GM13977 (cell line): ENCODE measurements at places on chromosomes 4 and X.

DNA sequence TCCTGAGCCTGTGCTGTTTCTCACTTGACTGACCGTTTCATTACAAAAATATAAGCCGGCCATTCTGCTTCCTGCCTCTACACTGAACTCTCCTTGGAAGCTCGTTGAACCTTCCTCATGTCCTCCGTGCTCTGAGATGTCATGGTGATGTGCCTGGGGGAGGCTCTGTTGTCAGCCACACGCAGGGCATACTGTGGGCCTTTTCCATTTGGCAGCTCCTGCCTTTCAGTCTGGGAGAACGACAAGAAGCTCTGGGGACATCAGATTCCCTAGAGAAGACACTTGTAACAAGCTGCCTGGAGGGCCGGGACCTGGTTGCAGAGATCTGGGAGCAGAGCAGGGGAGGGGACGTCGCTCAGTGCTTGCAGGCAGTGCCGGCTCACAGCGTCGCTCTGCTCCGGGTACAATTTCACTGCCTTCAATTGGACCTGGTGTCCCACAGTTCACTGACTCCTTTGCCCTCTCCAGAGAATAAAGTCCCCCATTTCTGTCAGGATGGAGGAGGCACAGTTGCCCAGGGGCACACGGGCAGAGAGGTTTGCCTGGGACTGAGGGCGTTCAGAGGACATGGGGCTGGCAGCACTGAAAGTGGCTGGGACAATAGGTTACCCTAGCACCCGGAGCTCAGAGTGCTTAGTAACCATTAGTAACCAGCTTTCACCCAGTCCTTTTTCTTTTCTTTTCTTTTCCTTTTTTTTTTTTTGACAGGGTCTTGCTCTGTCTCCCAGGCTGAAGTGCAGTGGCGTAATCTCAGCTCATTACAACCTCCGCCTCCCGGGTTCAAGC is 19.1 kb upstream of the MECP2 start:
- DNase-seq, result no peak

GRCh38 chrX:24259544-24260240 is 54.2 kb downstream of the SUPT20HL2 start:
- DNase-seq, result peak; percentile 57

DNA sequence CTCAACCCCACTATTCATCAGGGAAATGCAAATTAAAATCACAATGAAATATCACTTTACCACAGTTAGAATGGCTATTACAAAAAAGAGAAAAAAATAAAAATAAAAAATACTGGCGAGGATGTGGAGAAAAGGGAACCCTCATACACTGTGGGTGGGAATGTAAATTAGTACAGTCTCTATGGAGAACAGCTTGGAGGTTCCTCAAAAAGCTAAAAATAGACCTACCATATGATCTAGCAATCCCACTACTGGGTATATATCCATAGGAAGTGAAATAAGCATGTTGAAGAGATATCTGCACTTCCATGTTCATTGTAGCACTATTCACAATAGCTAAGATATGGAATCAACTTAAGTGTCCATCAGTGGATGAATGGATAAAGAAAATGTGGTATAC is 50.5 kb upstream of the PAGE1 start:
- DNase-seq, result no peak

GRCh38 chrX:41332408-41333002 is 1.5 kb upstream of the DDX3X start:
- peak; percentile 39 for DNase-seq

DNA sequence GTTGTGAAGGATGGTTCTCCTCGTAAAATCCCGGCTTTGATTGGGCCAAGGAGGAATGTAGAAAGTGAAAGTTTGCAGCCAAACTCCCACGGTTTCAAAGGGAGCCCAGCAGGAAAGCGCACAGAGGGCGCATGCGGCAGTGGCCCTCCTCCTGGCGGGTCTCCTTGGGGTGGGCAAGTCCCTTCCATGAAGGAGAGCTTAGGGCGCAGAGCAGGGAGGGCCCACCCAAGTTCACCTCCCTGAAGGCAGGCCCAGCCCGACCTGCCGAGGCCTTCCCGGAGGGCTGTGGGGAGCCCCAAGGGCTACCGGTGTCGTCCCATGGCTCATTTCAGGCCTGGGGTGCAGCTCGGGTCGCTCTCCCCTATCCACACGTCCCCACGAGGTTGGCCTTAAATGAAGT is 2.0 kb downstream of the PDZD4 start:
- DNase-seq, result peak; percentile 22

DNA sequence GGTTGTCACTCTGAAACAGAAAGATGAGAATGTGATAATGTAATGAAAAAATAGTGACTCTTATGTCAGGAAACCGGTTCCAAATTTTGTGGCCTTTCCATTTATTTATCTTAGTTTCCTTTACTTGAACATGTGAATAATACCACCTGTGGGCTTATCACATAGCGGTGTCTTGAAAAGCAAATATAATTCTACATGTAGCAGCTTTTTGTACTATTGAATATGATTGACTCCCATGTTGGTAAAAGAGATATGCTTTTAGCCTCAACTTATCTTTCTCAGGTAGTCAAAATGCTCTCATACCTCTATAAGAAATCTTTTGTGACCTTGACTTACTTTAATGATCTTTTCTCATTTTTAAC is 12.0 kb downstream of the PRDM8 start:
- no peak for DNase-seq

DNA sequence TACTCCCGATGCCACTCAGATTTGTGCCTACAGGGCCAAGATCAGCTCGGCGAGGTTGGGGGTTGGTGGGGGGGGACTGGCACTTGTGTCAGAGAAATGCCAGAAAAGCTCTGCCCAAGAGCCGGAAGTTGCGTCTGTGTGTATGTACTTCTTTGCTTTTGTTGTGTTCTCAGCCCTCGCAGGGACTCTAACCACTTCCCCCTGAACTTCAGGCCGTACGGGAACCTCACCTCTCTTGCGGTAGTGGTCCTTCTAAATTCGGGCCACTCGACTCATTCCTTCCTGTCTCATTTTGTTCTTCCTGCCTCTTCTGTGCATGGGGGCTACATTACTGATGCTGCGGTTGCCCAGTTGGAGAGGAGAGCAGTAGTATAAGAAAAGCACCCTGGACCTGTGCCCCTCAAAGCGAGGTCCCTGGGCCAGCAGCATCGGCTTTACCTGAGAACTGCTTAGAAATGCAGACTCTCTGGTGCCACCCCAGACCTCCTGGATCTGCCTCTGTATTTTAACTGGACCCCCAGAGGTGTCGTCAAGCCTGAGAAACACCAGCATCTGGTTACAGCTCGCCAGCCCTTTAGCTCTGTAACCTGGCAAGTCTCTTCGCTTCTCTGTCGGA is 146.3 kb upstream of the RPS6KA3 start:
- peak; percentile 16 for DNase-seq

GRCh38 chr4:183594823-183595222 is 64.2 kb downstream of the RWDD4 start:
- DNase-seq, result no peak

DNA sequence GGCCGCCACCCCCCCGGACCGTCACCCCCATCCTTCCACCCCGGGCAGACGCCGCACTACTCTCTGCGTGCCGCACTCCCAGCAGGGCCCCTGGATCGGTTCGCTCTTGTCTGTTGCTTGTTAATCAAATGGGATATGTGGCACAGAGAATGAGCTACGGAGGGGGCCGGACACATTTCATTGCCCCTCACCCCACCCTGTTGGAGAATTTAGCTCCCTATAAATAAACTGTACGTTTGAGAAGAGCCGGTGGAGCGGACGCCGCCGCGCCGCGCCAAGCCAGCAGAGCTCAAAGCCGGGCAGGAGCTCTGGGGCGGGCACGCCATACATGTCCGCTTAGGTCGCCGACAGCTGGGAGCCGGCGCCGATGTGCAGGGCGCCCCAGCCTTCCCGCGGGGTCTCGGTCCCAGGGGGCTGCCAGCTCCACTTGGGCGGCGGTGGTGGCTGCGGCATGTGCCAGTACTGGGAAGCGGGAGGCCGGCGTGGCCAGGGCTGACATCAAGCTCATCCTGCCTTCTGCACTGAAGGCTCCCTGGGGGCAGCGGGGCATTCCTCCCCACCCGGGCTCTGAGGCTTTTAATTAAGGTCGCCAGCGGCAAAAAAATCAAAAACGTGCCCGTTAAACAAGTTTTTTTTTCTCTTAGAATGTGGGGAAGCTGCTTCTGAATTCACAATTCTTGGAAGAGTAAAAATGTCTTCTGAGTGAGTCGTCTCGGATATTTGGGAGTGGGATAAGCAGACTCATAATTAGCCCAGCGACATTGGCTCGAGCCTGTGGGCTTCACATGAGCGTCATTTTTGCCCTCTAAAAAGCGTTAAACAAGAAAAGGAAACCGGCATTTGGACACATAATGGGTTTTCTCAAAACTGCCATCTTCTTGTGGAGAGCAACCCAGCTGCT is 1.1 kb upstream of the PCDH19 start:
- peak; percentile 26 for DNase-seq

- DNase-seq, result no peak
Observed at GRCh38 chr4:158652920-158653319, 18.8 kb downstream of the C4orf46 start.

DNA sequence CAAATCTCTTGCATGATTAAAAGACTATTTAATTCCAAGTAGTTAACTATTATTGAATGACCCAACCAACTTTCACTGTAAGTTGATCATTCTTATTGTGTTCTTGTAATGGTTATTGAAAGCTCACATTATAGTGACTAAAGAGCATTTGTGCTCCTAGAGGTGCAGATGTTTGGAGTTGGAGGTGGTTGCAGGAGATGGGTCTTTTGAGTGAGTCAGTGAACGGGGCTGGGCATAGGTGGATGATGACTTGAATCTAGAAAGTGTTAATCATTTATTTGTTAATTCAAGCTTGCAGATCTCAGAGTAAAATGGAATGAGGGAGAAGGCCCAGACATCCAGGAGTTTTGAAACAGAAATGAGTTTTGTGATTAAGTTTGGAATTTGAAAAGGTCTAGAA is 13.7 kb downstream of the NWD2 start:
- DNase-seq, result no peak

GRCh38 chrX:13285693-13286092 is 34.2 kb downstream of the ATXN3L start:
- no peak for DNase-seq

- no peak for DNase-seq
Observed at GRCh38 chr4:25892796-25893195, 21.2 kb upstream of the SMIM20 start.

GRCh38 chr4:148982200-148982599 is 540.0 kb upstream of the NR3C2 start:
- no peak for DNase-seq

- no peak for DNase-seq
Observed at GRCh38 chr4:74642006-74642405, 152.3 kb downstream of the BTC start.

- no peak for DNase-seq
Observed at GRCh38 chr4:16757080-16757521, 141.3 kb downstream of the LDB2 start.

DNA sequence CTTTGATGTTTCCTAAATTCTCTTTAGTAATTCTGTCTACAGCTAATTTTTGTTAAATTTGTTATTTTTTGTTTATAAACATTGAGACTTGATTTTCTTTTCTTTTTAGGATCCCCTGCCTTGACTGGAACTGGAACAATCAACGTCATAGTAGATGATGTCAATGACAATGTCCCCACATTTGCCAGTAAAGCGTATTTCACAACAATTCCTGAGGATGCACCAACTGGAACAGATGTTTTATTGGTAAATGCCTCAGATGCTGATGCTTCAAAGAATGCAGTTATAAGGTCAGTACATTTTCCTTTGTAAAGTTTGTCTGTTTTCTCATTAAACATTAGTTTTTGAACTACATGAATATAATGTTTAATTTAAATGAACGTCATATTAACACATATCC is 119.4 kb downstream of the FAT4 start:
- DNase-seq, result no peak

- DNase-seq, result no peak
Observed at GRCh38 chr4:38381788-38382187, 282.2 kb upstream of the KLF3 start.

DNA sequence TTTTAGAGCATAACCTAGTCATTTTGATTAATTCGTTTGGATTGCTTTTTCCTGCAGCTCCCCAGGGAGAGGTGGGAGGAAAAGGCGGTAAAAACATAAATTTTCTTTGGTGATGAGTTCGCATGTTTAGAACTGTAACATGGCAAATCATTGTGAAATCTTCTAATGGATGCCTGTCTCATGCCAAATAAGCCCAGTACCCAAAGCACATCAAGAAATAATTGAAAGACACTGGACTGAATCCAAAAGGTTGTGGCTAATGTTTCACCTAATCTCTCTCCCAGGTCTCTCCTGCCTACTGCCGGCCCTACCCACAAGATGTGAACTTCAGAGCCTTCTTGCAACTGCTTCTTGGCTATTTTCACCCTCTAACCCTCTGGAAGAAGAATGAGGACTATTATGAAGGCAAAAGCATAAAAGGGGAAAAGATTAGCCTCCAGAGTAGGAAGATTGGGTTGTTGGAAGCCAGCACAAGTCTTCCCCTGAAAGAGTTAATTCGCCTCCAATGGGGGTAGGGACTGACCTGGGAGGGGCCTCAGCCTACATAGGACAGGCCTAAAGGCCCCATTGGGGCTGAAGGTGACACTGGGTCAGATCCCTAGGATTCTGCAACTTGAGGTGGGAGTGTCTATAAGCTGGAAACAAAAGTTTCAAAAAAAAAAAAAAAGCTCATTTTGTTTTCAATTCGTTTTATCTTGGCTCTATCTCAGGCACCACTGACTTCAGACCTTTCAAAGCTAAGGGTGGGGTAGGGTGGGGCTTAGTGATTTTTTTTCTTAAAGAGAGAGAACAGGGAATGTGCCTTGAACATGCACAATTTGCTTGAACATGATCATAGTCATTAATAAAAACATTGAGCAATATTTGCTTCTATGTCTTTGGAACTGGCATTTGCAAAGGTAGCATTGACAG is 278.6 kb upstream of the KLF3 start:
- DNase-seq, result no peak

DNA sequence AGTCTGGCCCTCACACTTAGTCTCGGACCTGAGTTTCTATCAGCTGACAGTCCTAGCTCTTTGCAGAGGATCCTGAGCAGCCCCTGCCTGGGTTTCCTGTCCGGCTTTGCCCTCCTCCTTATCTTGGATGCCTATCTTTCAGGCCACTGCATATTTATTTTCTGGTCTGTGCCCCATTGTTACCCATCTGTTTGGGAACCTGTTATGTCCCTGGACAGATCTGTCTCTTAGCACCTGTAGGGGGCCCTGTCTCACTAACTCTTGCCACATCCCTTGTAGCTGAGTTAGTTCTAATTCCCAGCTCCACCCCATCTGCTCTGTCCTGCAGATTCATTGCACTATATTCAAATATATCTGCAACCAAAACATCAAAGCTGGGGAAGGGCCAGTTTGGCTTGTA is 514.9 kb upstream of the LCORL start:
- no peak for DNase-seq

DNA sequence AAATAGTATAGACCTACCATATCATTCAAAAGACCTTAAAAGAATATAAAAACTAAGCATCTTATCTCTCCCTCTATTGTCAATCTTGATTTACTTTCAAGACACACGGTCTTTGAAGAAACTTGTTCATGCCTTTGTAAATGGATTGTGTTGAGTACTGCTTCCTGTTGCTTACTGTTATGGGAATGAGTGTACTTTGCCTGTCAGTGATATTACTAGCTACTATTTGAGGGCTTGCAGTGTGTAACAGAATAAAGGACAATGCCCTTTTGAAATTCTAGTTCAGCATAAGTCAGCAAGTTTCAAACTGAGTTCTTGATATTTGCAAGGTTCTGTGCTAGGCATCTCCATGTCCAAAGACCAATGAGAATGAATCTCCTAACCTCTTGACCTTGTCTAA is 36.0 kb downstream of the CDKL5 start:
- no peak for DNase-seq
